ENCODE measurements at places on chromosomes 1 and 21.

GRCh38 chr1:62362061-62362917 is 43.1 kb upstream of the KANK4 start:
- DNase-seq: no peak

DNA sequence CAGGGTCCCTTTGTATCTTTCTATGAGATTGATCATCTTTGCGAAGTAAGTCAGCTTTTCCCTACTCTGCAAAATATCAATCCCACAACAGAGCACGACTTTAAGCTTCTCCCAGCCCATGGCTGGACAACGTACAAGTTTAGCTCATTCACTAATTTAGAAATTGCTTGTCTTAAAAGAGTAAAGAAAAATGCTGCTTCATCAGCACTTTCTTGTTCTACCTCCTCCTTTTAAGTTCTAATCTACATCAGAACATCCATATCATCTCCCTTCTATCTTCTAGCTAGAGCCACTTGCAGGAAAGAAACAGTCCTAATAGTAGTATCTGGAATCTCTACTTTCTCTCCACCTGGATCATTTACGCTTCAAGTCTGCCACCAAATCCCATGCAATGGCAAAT is 441.2 kb upstream of the ESRRG start:
- no peak for DNase-seq

DNA sequence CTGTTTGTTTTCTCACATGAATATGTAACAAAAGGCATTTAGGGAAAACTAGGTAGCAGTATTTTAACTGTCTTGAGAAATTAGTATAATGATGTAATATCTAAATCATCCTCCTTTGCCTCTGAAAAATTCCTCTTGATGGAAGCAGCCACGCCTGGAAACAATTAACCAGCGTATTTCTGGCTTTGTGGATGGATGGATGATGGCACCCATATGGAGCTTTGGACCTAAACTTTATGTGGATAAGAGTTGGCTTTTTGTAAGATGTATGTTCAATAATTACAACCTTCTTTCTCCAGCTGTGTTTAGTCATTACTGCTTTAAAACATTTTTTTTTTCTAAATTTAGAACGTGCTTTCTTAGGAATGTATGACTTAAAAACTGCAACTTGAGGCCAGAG is 12.7 kb downstream of the CDCA8 start:
- DNase-seq: no peak

DNA sequence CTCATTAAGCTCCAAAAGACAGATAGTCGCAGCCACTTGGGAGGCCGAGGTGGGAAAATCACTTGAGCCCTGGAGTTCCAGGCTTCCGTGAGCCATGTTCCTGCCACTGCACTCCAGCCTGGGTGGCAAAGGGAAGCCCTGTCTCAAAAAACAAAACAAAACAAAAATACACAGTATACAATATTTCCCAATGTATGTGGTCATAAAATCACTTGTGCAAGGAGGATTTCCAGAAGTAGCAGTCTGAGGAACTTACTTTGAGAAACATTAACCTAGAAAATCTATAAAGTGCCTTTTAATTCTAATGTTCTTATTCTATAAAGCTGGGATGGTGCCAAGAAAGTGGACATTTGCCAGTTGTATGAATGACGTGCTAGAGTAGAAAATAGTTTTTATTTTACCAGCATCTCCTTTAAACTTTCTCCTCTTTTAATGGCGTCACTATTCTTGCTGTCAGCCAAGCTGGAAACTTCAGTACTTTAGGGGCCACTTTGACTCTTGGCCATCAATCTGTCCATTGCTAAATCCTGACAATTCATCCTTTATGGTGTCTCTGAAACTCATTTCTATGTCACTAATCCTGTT is 22.5 kb downstream of the FAM177B start:
- DNase-seq: no peak
